GM03348 (cell line): ENCODE measurements at places on chromosomes 13 and 19.
A peak's percentile ranks its signal among the peaks of the same experiment; 100 is the strongest.

- DNase-seq = no peak
Observed at GRCh38 chr13:42654722-42655121, 80.8 kb downstream of the TNFSF11 start.

GRCh38 chr19:50030225-50030624 is 4.4 kb downstream of the ZNF473 start:
- no peak for DNase-seq

- DNase-seq = no peak
Observed at GRCh38 chr19:23527797-23528196, 132.5 kb upstream of the ZNF91 start.

DNA sequence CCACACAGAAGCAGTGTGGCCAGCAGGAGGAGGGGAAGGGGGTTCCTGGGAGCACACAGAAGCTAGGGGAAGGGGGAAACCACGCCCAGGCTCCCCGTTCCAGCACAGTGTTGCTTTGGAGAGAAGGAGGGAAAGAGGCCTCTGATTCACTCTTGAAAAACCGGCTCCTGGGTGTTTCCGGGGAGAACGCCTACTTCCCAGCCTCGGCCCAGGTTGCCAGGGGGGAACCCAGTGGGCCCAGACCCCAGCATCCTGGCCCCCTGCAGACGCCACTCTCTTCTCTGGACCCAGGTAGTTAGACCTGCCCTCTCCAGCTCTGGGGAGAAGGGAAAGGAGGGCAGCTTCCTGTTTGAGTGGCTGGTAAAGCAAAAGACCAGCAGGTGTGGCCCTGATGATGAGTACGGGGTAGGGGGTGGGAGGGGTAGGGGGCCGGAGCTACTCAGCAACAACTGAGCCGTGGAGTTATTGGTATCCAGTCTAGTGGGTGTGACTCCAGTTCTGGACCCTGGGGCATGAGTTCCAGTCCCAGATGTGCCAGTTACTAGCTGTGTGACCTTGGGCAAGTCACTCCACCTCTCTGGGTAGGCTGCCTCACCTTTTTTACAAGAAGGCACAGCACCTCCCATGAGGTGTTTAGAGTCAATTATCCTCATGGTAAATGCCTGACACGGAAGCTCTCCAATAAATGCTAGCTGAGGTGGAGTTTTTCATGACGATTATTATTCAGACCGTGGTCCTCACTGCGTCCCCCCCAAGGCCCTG is 836 bp downstream of the GIPC1 start:
- DNase-seq = peak; percentile 46

DNA sequence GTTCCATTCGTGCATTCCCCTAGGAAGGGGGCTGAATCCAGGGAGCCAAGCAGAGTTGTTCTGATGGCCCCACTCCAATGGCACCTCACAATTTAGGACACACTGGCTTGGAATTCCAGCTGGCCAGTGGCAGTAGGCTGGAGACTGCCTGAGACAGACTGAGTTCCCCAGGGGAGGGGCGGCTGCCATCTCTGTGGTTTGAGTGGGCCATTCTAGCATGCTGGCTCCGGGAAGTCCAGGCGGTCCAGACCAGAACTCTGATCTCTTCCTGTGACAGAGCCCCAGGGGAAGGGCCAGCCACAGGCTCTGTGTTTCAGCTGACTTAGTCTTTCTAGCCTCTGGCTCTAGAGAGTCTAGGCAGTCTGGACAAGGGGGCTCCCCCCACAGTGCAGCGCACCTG is 29.5 kb upstream of the SLC7A1 start:
- no peak for DNase-seq

DNA sequence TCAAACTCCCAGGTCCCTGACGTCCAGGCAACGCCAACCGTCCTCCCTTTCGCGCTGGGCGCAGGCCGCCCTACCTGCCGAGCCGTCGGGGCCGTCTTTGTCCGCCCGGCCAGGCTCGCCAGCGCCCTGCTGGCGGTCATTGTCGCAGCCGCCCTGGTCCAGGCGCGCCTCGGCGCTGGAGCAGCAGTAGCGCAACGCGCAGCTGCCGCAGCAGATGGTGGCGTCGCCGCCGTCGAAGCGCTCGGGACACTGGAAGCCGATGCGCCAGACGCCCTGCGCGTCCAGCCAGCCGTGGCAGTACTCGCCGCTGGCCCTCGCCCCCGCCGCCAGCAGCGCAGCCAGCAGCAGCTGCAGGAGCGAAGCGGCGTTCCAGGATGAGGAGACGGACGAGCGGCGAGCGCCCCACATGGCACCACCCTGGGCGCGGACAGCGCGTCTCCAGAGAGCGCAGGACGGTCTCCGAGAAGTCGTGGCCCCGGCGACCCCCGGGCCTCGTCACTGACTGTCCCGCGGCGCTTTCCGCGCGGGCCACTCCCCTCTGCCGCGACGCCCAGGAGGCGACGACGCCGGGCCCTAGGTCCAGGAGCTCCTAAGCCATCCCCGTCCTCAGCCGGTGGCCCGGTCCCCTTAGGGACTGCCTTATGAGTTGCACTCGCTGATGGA is 1.1 kb downstream of the SHISA2 start:
- DNase-seq = no peak

DNA sequence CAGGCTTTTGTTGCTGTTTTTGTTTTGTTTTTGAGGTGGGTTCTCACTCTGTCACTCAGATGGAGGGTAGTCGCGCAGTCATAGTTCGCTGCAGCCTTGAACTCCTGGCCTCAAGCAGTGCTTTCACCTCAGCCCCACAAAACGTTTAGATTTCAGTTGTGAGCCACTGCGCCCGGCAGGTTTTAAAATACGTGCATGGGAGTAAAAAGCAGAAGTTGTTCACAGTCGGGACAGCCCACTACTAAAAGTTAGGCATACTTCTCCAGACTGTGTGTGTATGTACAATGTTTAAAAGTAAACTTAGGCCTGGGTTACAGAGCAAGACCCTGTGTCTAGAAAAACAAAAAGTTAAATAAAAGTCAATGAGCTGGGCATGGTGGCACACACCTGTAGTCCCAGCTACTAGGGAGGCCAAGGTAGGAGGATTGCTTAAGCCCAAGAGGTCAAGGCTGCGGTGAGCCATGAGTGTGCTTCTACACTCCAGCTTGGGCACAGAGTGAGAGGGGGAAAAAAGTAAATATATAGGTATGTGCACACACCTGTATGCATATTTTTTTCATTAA is 6.1 kb downstream of the SAFB start:
- no peak for DNase-seq

DNA sequence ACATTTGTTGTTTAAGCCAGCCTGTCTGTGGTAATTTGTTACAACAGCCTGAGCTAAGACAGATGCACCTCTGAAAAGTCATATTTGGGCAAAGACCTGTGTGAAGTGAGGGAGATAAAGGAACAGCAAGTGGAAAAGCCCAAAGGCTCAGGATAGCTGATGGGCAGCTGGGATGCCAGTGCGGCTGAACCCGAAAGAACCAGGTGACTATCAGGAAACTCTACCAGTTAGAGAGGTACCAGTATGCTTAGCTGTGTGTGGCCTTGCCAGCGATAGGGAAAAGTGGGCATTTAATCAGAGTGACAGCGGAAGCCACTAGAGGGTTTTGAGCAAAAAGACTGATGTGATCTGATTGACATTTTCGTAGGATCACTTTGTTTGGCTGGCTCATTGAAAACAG is 764.8 kb upstream of the GPC6 start:
- no peak for DNase-seq

GRCh38 chr19:47322058-47322457 is 9.9 kb upstream of the C5AR2 start:
- no peak for DNase-seq

DNA sequence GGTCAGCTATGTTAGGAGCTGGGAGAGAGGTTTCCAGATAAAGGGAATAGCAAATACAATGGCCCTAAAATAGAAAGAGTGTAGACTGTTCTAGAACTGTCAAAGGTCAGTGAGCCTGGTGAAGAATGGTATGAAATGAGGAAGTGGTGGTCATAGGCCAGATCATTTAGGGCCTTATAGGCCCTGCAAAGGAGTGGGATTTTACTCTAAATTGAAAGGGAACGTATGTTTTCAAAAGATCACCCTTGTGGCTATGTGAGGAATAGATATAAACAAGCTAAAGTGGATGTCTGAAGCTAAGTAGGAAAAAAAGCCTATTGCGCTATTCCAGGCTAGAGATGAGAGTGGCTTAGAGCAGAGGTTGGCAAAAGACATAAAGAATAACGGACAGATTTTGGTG is 70.7 kb upstream of the TDRD3 start:
- no peak for DNase-seq

DNA sequence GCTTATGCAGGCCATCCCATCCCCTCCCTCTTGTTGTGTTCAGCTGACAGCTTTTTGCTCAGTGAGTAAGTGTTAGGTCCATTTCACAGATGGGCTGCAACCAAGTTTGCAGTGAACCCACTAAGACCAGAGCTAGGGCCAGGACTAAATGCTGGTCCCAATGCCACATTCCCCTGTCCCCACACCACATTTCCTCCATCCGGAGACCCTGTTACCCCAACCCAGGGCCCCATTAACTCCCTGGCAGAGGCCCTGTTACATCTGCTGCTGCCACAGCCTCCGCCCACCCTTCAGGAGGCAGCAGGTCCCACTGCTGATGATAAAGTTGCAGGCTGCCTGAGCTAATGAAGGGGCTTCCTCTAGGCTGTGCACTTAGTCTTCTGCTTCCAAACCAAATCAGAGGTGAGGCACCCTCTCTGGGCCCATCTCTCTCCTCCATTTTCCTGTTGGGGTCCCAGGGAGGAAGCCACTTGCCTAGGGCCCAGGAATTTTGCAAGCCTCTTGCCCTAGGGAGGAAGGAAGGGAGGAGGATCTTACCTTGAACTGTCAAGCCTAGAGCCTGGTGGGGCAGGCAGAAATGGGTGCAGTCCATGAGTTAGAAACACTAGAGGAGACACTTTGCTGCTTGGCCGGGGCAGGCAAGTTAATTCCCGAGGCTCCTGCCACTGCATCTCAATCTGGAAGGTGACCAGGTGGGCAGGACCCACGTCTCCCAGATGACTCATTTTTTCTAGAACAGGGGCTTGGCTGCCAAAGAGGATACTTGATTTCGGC is 3.4 kb upstream of the USF2 start:
- DNase-seq = no peak

DNA sequence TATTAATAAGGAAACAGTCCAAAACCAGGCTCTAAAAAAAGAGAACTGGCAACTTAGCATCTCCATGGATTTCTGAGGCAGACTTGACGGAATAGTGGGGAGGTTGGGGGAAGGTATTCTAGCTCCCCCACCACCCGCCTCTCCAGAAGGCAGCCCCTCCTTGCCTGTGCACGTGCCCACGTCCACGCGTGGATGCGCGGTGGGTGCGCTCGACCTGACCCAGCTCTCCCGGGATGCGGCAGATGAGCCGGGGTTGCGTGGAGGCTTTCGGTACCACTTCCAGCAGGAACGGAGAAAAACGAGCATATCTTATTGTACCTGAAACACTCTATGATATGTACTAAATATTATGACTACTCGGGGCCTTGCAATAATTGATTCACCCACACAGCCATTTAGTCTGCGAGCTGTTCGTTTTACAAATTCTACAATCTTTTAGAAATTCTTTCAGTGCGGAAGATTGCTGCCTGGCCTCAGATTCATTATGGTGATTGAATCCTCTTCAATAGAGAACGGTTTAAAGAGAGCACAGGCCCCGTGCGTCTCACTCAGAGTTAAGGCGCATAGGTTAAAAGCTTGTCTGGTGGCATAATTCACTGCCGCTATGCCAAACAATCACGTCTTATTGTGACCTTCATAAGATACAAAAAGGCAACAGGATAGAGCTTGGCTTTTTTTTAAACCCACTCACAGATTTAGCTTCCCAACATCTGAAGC is 117.9 kb downstream of the URI1 start:
- no peak for DNase-seq

- DNase-seq = no peak
Observed at GRCh38 chr13:38990693-38991092, at the start of gene STOML3. TSS of gene STOML3 (minus strand) at chr13:38990831. CDS start at chr13:38990721, 110 bp downstream.

DNA sequence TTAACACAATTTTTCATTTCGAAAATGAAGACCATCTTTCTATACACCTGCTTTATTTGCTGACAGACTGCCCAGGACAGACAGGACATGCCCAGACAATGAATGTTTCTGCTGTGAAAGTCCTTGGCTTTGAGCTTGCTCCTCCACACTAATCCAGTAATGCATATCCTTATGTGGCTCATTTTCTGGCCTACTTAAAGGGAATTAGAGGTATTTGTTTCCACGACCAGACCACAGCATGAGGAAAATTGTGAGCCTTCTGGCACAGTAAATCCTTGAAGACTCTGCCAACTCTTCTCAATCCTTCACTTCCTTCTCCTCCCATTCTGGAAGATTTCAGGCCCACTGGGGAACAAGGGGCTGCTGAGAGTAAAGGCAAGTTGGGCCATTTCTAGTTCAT is 25.7 kb downstream of the CCDC70 start:
- DNase-seq = no peak

- DNase-seq = no peak
Observed at GRCh38 chr13:27853335-27853734, 61.1 kb downstream of the GSX1 start.

DNA sequence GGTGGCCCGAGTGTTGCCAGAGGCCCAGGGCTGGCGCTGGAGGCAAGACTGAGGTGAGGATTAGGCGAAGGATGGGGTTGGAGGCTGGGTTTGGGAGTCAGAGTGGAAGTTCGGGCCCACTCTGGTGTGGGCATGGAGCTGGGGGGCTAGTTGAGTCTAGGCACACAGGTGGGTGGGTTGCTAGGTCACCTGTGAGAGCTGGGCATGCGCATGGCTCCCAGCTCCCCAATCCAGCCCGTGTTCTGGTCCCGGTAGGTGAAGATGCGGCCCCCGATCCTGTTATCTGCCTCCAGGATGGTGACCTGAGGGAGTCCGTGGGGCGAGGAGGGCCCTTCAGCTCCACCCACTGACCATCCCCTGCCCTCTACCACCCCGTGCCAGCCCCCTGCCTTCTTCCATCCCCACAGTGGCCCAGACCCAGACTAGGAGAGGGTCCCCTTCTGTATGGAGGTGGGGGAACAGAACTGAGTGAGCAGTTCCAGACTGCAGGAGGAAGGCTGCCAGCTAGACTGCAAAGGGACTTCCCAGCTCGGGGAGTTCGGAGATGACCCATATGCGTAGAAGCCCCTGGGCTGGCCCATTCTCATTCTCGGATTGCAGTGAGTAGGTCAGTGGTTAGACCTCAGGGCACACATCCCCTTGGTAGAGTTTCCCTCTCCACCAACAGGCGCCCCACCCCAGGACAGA is 1.7 kb downstream of the IL4I1 start:
- DNase-seq = no peak

DNA sequence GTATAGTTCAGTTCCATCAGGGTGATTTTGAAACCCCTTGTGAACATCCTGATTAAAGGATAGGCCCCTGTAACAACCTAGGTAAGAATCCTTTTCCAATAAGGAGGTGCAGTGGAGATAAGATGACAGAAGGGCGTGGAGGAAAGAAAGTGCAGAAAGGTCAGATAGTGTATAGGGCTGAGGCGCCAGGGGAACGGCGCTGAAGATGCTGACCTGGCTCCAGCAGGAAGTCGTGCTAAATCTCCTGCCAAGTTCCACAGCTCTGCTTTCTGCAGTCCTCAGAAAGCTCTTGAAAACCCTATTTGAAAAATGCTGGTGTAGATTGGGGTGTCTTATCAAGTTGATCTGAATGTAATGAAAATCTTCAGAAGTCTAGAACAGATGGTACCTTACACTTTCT is 221.7 kb downstream of the COG6 start:
- no peak for DNase-seq

DNA sequence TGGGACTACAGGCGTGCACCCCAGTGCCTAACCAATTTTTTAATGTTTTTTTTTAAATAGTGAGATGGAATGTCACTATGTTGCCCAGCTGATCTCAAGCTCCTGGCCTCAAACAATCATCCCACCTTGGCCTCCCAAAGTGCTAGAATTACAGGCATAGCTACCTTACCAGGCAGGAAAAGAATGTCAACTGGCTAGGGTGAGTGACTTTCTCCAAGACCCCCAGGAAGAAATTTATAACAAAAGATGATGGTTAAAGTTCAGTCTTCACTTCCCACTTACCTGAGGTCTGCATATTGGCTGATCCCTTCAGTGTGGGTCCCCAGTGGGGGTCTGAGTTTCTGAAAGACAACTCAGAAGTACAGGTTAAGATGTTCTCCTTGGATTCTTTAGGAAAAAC is 893.0 kb downstream of the UQCRFS1 start:
- no peak for DNase-seq
